ENCODE measurements at places on chromosomes 1 and 21. TPM values are rescaled to one million over a fixed set of nuclear protein-coding genes. Genes with fewer than 3 reads are reported as not detected.

AMPD1 gene
- not detected for total RNA-seq

KRTAP7-1 gene
- not detected for total RNA-seq

PALMD gene
- 116 TPM for total RNA-seq

SMCP gene
- not detected for total RNA-seq

DLGAP3 gene
- total RNA-seq, result 0.28 TPM

FABP3 gene
- total RNA-seq, result 15.6 TPM

DNASE2B gene
- not detected for total RNA-seq

SPRR2B gene
- total RNA-seq, result not detected

BLACAT1 gene
- not detected for total RNA-seq

REN gene
- 2.8 TPM for total RNA-seq

KLF17 gene
- total RNA-seq, result not detected

ACTL8 gene
- total RNA-seq, result not detected

DNA sequence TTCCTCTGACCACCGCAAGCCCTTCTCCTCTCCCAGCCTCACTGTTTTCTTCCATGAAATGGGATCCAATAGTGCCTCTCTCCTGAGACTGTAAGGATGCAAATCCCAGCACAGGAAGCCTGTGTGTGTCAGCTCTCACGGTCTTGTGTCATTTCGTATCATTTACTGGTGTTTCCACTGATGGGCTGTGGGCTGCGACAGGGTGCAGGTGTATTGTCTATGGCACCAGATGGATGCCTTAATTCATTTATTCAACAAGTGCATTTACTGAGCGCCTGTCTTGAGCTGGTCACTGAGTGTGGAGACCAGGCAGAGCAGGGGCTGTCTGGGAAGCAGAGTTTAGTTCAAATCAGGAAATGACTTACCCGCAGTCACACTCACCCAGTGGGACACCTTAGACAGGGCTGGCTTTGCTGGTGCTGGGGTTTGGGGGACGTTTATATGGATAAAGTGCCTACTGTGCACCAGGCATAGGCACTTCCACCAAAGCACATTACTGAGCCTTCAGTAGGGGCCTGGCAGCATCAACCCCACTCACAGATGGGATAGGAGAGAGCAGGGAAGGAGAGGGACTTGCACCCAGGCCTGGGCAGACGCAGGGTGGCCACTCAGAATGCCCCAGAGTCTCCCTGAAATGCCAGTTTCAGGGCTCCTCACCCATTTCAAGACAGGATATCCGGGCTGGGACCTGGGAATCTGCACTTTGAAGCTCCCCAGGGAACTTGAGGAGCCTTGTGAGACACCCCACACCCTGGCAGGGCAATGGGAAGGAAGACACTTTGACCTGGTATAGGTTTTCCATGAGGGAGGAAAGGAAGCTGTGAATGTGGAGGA, 398.9 kb downstream of the MATN1 start:
- no peak for DNase-seq

- no peak for DNase-seq
Measured at GRCh38 chr1:58067082-58067481, 479.4 kb downstream of the OMA1 start.

GRCh38 chr1:180743868-180744267, 112.0 kb downstream of the XPR1 start:
- DNase-seq, result no peak

DNA sequence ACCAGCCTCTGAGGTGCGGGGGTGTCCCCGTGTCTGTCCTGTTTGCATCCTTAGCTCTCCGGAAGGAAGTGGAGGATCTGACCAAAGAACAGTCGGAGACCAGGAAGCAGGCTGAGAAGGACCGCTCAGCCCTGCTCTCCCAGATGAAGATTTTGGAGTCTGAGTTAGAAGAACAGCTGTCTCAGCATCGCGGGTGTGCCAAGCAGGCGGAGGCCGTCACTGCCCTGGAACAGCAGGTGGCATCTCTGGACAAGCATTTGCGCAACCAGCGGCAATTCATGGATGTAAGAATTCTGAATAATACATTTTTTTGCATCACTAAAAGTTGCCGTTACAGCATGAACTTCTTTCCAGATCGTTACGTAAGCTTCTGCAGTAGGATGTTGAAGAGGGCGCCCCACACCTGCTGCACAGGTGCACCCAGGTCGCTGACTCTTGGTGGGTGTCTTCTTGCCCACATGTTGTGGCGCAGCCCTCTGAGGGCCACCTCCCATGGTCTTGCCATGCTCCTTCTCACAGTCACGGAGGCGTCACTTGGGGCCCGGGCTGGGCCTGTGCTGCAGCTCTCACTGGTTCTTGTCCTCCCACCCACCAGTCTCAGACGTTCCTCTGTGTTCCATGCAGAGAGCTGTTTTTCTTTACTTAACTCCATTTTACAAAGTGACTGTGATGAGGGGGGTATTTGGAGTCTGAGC, 61.3 kb upstream of the DIP2A start:
- DNase-seq, result no peak

DNA sequence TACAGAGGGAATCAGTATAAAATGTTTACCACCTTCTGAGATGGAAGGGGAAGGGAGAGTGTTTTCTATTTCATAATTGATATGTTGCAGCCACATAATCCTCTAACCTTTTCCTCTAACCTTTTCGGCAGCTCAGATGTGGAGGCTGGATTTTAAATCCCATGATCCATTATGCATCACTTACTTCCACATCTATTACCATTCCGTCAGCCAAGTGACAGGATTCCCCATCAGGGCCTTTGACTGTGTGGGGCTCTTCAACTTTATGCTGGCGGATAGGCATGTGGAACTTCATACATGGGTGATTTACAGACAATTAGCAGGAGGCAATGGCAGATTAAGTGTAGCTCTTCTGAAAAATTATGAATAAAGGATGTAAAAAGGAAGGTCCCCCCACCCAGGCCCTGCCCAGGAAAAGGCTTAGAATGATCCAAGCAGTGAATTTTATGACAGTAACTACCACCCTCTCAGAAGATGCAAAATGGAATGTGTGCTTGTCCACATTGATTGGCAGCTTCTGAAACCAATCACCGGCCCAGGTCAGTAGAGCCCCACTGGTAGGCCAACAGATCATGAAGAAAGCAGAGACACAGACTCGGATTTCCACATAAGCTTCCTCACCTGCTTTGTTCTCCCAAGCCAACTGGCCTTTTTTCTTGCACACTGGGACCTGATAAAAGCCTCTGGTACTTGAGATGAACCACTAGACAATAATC, 147.0 kb downstream of the ST6GALNAC5 start:
- DNase-seq, result no peak

- no peak for DNase-seq
Measured at GRCh38 chr21:24634749-24635148, 972.5 kb downstream of the MRPL39 start.

GRCh38 chr21:33026878-33027400, 1.2 kb downstream of the OLIG2 start:
- no peak for DNase-seq

GRCh38 chr1:106232128-106232527, 824.3 kb upstream of the PRMT6 start:
- DNase-seq, result no peak

DNA sequence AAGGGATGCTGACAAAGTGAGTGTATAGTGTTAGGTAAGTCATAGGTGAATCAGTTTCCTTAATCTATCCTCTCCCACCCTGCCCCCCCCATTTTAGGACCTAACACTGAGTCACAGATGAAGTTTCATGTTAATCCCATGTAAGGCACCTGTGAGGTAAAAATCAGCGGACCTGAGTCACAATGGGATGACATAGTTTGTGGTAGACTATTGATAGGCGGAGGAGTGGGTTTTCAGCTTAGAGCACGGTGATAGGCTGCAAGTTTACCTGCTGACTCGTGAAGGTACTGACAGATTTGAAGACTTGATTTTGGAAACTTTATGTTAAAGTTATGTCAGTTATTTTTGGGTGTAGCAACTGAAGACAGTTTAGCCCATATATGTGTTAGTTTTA, 1.7 kb downstream of the TOR1AIP1 start:
- no peak for DNase-seq

GRCh38 chr1:160260406-160261382, 1.7 kb downstream of the DCAF8 start:
- no peak for DNase-seq

DNA sequence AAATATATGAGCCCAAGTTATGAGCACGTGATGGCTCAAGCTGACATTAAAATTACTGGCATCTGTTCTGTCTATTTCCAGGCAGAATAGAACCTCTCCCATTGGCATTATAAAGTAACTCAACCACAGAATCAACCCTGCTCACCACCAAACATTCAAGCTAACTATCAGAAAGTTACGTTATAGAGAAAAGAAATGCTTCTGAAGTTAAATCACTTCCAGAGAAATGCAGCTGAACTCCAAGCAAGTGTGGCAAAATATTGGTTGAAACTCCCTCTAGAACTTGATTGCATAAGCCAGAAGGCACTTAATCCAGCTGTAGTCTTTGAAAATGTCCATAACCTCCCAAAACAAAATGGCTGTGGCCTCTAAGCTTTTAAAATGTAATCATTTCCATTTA, 36.2 kb upstream of the UBE2U start:
- DNase-seq, result no peak

GRCh38 chr1:12485231-12486058, 132.6 kb downstream of the DHRS3 start:
- no peak for DNase-seq

DNA sequence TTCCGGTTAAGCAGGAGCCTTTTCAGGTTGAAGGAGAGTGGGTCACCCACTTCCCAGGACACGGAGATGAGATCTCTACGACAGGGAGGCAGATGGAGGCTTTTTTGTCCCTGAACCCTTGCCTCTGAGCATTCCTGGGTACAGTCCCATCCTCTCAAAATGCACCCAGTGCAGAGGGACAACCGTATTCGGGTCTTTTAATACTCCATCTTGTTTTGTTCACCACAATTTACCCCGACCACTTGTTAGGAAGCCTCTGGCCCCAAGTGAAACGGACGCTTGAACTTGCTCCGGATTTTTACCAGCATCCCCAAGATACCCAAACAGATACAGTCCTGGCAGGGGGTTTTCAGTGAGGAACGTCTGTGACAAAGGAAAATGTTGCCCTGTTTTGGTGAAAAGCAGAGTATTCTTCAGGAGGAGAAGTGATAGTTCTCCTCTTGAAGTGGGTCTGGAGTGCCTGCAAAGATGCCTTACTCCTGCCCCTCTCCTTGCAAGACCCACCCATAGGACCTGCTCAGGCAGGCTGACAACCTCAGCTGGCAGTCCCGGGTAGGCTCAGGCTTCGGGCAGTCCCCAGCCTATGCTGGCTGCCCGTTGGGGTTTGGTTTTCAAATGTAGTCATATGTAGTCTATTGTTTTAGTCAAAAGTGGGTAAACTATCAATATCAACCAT, 669 bp upstream of the ARL8A start:
- no peak for DNase-seq

- DNase-seq, result no peak
Measured at GRCh38 chr1:147109041-147109440, 63.2 kb downstream of the PRKAB2 start.

GRCh38 chr21:33794596-33794995, 121.0 kb downstream of the ATP5PO start:
- DNase-seq, result no peak

GRCh38 chr1:119115311-119115710, 25.1 kb downstream of the WARS2 start:
- no peak for DNase-seq

- no peak for DNase-seq
Measured at GRCh38 chr1:100883963-100884362, 10.7 kb downstream of the EXTL2 start.

DNA sequence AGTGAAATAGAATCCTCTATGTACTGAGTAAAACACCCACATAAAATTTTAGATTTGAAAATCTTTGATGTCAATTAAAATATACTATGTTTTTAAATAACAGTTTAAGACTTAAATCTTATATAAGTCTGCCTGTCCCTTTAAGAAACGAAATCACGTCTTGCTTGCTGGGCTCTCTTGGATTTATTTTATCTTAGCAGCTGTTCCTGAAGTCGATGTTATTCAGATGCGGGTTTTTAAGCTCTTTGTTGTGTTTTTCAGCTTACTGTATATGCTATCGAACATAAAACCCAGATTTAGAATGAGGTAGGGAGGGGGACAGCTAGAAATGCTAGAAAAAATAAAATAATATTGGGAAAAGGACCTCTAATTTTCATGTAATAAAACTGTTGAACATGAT, 11.1 kb upstream of the SSX2IP start:
- DNase-seq, result no peak

DNA sequence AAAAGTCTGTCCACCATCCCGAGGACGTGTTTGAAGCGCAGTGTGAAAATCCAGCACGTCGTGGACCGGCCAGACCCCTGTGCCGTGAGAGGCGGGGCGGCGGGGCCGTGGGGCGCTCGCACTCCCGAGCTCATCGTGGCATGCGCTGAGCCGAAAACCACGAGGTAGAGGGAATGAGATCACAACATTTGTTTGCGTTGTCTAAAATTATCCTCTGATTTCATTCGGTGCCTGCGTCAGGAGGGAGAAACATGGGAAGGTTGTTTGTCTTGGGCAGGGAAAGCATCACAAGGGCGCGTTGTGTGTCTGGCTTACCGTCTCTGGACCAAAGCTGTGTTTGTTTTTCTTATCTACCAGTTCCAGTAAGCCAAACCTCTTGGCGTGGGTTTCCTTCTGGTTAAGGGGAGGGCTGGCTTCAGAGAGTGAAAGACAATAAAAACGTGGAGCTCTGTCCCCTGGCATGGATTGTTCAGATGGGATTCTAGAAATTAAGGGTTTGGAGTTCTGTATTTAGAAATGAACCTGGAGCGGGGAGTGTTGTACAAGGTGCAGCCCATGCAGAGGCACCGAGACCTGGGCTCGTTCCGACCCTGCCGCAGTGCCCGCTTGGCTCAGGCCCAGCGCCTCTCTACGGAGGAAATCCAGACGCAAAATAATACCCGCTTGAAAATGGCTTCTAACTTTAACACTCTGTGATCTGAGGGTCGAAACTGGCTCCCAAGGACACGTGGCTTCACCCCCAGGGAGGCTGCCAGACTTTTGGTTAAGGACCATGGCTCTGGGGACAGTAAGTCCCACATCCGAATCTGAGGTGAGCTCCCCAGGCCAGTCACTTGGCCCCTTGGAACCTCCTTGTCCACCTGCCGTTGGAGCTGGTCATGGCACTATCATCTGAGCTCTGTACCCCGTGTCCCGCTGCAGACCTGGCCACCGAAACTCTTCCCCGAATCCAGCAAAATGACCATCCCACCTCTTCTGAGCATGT, 68.7 kb upstream of the FAM3B start:
- DNase-seq, result no peak

GRCh38 chr1:174060090-174060489, 37.9 kb upstream of the RC3H1 start:
- no peak for DNase-seq

DNA sequence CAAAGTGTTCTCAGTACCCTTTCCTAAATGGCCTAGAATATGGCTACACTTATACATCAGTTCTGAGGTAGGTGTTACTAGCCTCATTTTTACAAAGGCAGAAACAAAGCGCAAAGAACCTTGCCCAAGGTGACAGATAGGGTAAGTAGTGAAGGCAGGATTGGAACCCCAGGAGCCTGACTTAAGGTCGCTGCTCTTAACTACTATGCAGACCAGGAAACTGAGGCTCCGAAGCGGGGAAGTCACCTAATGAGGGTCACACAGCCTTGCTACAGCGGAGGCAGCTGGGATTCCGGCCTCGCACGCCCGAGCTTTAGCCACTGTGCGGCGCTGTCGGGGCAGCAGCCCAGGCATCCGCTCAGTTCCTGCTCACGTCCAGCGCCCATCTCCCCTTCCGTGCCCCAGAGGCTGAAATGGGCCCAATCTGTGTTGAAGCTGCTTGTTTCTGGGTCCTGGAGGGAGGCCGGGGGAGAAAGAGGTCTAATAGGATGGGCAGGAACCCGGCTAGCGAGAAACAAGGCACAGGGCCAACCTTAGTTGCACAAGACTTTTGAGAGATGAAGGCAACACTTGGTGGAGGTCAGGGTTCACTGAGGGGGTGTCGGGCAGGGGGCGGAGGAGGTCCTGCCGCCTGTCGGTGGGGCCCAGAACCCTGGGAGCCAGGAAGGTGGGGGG, 1.4 kb upstream of the FOXD2 start:
- peak; percentile 76 for DNase-seq

GRCh38 chr1:75950176-75950575, 18.0 kb upstream of the ASB17 start:
- no peak for DNase-seq
